ENCODE measurements at places on chromosomes 2 and 18. TPM values are rescaled to one million over a fixed set of nuclear protein-coding genes. Genes with fewer than 3 reads are reported as not detected.

GRCh38 chr18:3114026-3114425 lies 101.1 kb upstream of the LPIN2 start:
- no peak for DNase-seq

GRCh38 chr2:128466776-128467175 lies 148.1 kb upstream of the HS6ST1 start:
- DNase-seq: no peak

GRCh38 chr2:10897956-10898355 lies 13.8 kb upstream of the KCNF1 start:
- no peak for DNase-seq

DNA sequence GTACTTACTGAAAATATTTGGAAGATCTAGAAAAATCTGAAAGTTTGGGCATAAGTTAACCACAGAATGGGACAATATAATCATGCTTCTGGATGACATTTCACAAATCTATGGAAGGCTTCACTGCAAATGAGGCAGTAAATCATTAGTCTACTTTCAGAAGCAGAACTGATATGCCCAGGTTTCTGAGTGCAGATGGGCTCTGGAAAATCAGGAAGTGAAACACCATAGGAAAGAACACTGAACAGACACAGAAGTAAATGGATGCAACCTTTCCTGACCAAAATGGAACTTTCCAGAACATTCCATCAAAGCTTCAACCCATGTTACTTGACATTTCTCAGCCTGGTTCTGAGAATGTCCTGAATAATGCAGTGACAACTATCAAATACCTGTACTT lies 55.1 kb downstream of the KCNG3 start:
- DNase-seq: no peak

GRCh38 chr2:134681201-134681600 lies 37.6 kb downstream of the TMEM163 start:
- no peak for DNase-seq

Gene SERPINB3
- total RNA-seq: not detected

Gene COL4A3
- 0.16 TPM for total RNA-seq

DNA sequence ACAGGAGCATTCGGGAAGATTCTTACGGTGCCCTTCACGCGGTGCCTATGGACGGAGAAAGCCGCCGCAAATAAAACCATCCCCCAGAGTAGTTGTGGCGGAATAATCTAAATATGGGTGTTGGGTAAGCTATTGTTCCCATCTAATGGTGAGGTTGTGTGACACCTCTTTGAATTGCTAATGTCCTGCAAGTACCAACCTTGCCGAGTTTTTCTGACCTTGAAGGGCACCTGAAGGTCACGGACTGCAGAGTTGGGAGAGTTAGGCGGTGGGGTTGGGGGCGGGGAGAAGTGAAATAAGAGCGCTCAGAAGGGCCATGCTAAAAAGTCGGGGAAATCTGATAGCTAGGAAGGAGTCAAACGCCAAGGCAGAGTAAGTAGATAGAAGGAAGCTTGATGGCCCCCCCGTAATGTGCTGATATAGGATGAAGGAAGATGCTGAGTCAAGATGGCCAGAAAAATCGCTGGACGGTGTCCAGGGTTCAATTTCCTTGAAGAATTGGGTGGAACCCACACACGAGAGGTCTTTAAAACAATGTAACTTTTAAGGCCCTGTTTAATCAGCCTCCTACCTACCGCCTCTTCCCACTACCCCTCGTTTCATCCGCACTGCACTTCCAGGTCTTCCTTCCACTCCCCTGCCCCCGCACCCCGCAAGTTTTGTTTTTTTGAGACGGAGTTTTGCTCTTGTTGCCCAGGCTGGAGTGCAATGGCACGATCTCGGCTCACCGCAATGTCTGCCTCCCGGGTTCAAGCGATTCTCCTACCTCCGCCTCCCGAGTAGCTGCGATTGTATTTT lies 600 bp downstream of the KATNAL2 start:
- DNase-seq: no peak

GRCh38 chr2:82675186-82675585 lies 1783.9 kb downstream of the SUCLG1 start:
- DNase-seq: no peak

Gene CD302
- 2.5 TPM for total RNA-seq

DNA sequence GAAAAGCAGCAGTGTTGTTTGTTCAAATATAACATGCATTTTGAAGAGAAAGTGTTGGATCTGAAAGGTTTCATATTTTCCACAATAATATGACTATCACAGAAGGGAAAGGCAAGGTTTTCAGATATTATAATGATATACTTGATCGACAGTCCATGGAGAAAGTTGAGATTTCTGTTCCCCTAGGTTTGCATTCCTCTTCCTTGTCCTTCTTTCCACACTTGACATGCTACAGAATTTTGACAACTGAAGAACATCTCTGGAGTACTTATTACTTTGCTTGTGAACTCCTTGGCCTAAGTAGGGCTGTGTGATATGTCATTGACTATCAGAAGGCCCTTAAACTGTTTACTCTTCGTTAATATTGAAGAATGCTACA lies 46.5 kb downstream of the TMEFF2 start:
- DNase-seq: no peak

DNA sequence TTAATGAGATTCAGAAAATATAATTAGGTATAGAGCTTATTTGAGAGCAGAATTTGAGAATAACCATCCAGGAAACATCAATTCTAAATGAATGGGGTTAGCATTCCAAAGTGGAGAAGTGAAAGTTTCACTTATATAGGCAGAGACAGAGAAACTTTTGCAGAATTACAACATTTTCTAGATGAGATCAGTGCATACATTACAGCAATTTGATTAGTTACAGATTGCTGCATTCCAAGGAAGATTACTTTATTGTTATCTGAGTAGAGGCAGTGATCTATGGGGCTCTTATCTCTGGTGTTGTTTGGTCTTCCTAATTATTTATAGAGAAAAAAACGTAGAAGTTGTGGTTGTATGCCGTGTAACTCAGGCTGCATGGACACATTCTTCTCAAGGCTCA lies 373.8 kb upstream of the SYT4 start:
- no peak for DNase-seq

DNA sequence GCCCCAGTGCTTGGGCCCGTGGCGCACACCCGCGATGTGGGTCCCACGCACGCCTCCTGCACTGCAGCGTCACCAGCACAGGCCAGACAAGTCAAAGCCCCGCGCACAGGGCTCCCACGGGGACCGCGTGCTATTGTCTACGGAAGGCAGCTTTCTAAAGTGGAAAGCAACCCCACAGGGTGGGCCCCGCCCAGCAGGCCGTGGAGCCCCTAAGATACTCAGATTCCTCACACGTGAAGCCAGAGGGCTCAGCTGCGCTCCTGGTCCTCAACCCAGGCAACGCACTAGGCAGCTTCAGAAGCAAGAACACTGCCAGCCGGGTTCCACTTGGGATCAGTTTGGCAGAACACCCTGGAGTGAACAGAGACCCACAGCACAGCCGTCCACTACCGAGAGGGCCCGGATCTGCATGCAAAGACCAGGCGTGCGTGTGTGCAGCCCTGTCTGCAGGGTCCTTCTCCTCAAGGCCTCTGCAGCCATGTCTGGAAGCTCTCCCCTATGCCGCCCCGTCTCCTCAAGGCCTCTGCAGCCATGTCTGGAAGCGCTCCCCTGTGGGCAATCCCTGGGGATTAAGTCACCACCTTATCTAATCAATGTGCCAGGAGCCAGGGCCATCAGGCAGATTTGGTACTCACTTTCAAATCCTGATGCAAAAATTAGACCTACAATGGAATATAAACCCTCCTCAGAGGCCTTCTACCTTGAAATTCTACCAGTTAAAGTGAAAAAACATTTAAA lies 231.3 kb downstream of the HDAC4 start:
- no peak for DNase-seq

Gene GPR17
- 6.1 TPM for total RNA-seq

- no peak for DNase-seq
Measured at GRCh38 chr2:67515538-67515937, 118.4 kb downstream of the ETAA1 start.

GRCh38 chr18:10579079-10579867 lies 53.4 kb downstream of the NAPG start:
- no peak for DNase-seq

Gene ABCG8
- 0.31 TPM for total RNA-seq

Gene POTEC
- not detected for total RNA-seq

GRCh38 chr18:4444306-4444705 lies 10.8 kb downstream of the DLGAP1 start:
- no peak for DNase-seq

DNA sequence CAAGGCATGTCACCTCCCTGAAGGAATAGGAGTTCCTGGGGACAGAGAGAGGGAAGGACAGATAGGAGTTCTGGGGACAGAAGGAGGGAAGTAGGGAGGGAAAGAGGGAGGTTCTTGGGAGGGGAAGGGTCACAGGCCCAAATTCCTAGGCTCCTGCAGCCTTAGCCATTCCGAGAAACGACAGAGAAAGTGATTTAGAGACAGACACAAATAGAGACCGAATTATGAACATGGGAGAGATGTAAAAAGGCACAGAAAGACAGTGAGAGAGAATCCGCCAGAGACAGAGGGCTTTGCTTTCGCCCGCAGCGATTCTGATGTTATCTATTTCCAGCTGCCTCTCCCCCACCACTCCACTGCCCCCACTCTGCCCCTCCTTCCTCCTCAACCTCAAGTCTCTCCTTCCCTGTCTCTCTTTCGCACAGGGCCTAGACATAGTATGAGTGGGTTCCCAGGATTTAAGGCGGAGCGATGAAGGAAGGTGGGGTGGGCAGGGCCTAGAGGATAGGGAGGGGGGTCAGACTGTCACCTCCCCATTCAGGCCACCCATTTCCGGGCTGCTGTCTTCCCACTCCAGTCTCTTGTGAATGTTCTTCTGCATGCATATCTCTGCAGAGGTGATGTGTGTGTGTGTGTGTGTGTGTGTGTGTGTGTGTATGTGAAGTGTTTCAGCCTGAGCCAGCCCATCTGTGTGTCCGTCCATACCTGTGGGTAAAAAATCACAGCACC lies 3.3 kb upstream of the WNT6 start:
- no peak for DNase-seq

DNA sequence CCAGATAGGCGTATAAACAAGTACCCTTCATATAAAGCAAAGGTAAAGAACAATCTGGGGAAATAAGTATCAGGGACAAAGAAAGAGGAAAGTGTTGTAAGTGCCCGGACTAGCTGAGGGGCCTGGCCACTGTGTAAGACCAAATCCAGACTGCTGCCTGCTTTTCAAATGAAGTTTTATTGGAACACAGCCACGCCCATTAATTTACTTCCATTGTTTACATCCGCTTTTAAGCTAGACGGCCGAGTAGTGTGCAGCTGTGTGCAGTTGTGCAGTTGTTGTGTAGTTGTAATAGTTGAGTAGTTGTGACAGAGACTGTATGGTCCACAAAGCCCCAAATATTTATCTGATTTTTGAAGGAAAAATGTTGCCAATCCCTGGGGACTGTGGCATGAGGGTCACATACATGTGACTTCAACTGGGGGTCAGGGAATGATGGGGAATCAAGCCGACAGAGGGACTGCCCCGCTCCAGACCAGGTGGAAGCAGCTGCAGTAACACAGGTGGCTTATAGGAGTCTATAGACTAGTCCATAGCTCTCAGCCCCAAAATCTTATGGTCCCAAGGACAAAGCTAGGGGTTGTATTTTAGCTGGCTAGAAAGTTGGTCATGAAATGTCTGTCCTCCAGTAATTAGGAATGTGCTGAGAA lies 30.0 kb downstream of the FHL2 start:
- DNase-seq: no peak

- no peak for DNase-seq
Measured at GRCh38 chr2:240275386-240275785, 134.9 kb upstream of the OTOS start.

DNA sequence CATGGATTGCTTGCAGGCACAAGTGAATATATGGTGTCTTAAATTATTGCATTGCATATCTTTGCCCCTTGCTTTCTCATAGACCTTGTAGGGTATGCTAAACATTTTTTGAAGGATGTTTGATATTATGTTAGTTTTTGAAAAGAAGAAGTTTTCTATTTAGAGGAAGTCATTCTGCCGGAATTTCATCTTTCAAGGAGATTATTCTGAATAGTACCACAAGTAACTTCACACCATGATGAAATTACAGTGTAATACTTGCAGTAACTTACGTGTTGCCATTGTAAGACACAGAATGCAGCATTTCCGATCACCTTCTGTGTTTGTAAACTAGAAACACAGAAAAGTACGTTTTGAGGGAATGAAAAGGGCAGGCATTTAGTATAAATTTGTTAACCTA lies 71.9 kb downstream of the ACVR2A start:
- no peak for DNase-seq

DNA sequence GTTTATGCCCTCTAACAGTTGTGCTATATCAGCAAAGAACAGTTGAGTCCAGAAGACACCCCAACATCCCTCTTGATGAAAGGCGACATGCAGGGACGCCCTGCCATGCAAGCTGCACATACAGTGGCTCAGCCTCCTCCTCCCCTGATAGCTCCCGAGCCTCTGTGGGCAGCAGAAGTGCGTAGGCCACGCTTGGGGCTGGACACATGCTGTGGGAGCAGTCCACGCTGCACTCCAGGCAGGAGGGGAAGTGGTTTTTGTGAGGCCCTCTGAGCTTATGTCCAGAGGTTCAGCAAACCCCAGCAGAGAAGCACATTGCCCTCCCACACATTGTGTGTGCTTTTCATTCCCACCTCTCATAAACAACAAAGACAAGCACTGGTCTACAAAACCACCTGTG lies 162.1 kb downstream of the SEPTIN10 start:
- DNase-seq: no peak

Gene ALLC
- total RNA-seq: not detected

DNA sequence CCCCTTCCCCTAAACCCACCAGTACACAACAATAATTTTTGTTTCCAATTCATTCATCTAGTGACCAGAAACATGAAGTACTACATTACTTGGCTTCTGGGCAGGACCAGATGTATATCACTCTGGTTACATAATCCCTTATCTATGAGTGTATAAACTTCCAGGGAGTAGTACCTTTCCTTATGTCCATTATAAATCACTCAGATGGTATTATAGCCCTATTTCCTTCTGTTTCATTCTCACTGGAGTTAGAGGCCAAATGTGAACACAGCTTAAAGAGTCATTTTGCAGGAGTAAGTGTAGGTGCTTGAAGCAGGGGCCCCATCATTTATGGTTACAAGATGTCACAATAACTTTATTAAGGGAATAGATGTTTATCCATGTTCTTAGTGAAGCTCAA lies 894.4 kb upstream of the NXPH2 start:
- DNase-seq: no peak

DNA sequence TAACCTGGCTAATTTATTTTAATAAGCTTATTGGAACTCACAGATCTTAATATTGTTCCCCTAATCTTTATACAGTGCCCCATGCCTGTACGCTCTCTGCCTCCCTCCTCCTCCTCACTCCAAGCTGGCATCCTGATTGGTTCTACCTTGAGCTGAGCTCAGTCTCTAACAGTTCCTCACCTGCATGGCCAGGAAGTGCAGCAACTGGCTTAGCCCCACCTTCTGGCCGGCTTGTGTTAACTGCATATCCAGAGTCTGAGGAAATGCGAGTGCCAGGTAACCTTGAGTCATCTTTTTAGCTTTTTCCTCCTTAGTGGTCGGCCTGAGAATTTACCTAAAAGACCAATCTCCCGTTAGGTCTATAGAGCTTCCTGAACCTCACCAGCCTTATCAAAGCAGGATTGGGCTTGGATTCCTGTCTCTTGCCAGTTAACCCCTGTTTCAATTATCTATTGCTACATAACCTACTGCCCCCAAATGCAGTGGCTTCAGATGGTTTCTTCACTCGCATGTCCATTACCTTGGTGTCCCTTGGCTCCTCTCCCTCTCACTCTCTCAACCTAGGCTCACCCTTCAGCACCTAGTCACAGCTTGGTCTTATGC lies 89.5 kb upstream of the STK39 start:
- DNase-seq: no peak

GRCh38 chr2:41764131-41764530 lies 283.7 kb upstream of the PKDCC start:
- DNase-seq: no peak
